ENCODE measurements at places on chromosomes 12 and 14.

DNA sequence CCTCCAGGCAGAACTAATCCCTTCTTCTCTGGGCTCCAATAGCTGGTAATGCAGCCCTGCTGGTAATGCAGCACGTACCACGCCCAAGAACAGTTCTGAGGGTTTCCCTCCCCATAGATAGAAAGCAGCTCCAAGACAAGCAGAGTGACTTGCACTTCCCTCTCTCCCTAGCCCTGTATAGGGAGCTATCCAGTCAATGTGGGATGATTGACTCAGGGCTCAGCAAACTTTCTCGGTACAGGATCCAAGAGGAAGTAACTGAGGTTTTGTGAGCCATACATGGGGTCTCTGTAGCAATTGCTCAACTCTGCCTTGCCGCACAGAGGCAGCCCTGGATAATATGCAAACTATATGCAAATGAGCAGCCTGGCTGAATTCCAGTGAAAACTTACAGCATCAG, 15.5 kb upstream of the FKBP4 start:
- DNase-seq: no peak

GRCh38 chr12:46407361-46407760, 34.8 kb upstream of the SLC38A2 start:
- DNase-seq: no peak

GRCh38 chr14:56514663-56515371, 64.8 kb upstream of the TMEM260 start:
- no peak for DNase-seq

DNA sequence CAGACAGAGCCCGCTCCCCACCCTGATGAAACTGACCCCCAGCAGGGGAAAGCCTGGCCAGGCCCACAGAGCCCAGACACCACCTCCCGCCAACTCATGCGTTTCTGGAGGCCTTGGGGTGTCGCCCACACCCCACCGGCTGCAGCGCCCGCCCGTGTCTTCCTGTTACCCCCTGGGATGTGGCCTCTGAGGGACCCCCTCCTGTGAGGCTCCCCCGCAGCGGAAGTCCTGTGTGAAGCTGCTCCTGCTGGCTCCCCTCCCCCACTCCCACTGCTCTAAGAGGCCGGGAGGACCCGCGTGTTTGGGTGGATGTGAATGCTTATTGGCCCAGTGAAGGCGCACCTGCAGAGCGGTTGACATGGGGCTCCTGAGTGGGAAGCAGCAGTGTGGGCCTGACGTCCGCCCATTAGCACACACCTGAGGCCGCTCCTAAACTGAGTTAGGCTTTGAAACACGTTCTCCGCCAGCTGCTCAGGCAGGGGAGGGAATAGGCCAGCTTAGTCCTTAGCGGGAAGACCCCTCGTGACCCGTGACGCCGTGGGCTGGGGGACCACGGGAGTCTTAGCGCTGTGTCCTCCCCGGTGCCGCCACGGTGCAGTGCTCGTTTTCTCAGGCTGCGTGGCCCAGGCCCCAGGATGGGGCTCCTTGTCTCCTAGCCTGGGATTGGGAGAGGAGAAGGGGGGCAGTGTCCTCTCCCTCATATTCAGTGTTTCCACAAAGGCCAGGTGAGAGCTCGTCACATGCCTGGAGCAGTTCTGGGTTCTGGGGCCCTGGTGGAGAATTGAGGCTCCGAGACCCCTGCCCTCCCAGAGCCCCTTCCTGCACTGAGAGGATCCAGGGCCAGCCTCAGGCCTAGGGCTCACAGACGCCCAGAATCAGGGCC, 323.4 kb upstream of the SFSWAP start:
- DNase-seq: no peak

DNA sequence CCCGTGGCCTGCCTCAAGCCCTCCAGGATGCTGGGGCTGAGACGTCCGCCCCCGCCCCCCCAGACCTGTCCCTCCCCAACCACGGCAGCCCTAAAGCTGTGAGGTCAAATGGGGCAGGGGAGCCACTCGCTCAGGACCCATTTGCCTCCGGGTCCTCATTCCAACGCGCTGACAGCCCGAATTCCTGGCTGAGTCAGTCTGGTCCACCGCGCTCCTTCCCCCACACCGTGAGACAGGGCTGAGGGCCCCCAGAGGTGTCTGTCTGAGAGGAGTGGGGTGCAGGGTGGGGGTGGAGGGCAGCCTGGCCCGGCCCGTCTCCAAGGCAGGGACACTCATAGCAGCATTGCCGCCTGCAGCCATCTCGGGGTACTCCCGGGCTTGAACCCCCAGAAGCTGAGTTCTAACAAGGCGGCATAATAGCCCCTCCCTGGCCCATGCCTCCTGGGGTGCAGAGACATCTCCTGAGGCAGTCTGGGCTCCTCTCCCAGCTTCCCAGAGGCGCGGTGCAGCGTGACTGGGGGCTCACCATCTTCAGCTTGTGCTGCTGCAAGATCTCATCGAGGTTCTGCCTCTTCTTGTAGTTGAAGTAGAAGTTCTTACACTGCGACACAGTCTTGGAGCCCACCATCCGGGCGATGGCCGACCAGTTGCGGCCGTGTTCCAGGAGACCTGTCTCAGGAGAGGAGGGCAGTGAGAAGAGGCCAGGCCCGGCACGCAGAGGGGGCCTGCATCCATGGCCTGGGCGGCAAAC, 90.5 kb downstream of the RFLNA start:
- no peak for DNase-seq

DNA sequence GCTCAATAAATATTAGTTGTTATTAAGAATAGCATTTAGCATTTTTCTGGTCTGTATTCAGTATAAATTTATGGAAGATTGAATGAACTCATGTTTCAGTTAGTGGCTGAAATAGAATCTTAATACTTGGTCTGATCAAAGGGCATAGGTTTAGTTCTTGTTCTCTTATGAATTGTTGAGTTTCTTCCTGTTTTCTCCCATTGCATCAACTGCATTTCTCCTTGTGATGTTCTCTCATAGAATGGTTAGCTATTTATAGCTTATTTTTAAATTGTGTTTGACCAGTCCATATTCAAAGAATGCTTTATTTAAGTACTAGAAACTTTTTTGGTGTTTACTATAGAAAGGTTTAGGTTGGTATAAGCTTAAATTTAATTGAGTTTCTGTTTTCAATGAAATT, 29.8 kb downstream of the APAF1 start:
- no peak for DNase-seq

- no peak for DNase-seq
These were observed 57.1 kb downstream of the MARK3 start for GRCh38 chr14:103442288-103442687.

GRCh38 chr12:54173066-54173726, 15.6 kb downstream of the SMUG1 start:
- DNase-seq: no peak

GRCh38 chr14:57714487-57714931, 151.4 kb downstream of the SLC35F4 start:
- no peak for DNase-seq

GRCh38 chr12:91868054-91868453, 277.6 kb downstream of the BTG1 start:
- DNase-seq: no peak

DNA sequence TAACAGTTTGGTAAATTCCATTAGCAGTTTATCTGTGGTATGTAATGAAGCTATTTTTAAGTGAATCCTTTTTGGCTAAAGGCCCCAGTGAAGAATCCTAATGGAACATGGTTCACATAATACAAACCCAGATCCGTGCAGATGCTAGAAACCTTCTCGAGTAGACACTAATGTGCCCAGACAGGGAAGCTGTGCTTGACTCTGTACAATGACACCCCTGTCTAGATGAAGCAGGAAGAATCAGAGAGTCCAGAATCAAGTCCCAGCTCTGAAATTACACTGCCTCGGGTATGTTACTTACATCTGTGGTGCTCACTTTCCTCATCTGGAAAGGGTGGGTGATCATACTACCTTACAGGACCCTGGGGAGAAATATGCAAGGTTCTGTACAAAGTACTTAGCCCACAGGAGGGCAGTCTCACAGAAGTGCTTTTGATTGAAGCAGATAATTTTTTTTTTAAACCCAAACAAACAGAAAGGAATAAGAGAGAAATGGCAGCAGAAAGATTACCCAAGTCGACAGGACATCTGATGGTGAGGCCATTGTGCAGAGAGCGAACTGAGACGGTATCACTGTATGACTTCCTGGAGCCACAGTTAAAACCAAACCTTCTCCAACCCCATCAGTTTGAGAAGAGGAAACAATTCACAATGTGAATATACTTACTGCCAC, 8.5 kb downstream of the CRACR2A start:
- no peak for DNase-seq

DNA sequence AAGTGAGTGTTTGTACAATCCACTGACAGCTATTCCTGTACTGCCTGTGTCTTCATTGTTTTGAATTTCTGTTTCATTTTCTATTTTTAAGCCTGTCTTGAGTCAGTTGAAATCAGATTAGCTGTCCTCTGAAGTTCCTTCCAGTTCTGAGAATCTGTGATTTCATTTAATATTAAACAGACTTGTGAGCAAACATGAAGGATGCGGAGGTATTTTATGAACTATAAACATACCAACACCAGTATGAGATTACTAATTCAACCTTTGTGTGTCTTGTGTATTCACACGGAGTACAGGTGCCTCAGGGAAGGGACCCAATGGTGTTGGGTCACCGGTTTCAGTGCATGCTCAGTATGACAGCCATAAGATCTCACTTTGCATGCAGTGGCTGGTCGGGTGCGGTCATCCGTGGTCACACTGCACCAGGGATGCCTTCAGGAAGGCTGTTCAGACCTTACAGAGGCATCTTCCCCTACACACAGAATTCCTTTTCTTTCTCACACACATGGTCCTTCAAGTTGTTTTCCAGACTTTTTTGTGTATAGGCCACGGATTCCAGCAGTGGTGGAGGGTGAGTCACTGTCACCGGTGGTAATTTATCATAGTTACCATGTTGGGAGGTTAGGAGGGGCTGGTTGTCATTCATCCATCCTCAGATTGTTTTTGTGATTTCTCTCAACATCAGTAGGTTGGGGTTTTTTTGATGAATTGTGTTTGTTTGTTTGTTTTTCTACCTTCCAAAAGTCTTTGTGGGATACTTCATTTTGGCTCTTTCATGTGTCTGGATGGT, 103.0 kb upstream of the SFSWAP start:
- no peak for DNase-seq

DNA sequence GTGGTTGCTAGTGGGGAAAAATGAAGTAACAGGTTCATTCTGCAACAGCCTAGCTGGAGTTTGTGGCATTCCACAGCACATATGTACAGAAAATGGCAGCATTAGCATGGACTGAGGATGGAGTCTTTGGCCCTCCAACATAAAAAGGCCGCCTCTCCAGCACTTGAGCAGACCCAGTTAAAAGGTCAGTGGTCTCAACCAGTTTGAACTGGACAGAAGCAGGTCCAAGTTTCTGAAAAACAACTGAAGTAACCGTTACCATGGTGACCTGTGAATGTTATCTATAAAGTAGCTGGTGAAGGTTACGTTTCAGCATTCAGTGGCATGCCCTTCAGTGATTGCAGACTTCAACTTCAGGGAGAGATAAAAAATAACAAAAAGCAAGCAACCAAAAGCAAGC, 34.1 kb upstream of the OR10AD1 start:
- no peak for DNase-seq

DNA sequence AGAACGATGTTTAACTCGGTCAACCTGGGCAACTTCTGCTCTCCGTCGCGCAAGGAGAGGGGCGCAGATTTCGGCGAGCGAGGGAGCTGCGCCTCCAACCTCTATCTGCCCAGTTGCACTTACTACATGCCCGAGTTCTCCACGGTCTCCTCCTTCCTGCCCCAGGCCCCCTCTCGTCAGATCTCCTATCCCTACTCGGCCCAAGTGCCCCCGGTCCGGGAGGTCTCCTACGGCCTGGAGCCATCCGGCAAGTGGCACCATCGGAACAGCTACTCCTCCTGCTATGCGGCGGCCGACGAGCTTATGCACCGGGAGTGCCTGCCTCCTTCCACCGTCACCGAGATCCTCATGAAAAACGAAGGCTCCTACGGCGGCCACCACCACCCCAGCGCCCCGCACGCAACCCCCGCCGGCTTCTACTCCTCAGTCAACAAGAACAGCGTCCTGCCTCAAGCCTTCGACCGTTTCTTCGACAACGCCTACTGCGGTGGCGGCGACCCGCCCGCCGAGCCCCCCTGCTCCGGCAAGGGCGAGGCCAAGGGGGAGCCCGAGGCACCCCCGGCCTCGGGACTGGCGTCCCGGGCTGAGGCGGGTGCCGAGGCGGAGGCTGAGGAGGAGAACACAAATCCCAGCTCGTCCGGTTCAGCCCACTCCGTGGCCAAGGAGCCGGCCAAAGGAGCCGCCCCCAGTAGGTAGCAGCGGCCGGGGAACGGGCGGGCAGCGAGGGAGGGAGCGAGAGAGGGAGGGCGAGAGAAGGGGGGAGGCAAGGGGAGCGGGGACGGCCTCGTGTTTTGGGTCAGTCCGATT, 513 bp downstream of the HOXC11 start:
- no peak for DNase-seq

GRCh38 chr12:4909734-4910501, at the start of gene KCNA1:
Gene KCNA1, plus strand, starts transcription at chr12:4909905. Its CDS starts 1,474 bp downstream, at chr12:4911379.
- no peak for DNase-seq

GRCh38 chr14:99995700-99996356, 69.4 kb upstream of the EVL start:
- DNase-seq: no peak

DNA sequence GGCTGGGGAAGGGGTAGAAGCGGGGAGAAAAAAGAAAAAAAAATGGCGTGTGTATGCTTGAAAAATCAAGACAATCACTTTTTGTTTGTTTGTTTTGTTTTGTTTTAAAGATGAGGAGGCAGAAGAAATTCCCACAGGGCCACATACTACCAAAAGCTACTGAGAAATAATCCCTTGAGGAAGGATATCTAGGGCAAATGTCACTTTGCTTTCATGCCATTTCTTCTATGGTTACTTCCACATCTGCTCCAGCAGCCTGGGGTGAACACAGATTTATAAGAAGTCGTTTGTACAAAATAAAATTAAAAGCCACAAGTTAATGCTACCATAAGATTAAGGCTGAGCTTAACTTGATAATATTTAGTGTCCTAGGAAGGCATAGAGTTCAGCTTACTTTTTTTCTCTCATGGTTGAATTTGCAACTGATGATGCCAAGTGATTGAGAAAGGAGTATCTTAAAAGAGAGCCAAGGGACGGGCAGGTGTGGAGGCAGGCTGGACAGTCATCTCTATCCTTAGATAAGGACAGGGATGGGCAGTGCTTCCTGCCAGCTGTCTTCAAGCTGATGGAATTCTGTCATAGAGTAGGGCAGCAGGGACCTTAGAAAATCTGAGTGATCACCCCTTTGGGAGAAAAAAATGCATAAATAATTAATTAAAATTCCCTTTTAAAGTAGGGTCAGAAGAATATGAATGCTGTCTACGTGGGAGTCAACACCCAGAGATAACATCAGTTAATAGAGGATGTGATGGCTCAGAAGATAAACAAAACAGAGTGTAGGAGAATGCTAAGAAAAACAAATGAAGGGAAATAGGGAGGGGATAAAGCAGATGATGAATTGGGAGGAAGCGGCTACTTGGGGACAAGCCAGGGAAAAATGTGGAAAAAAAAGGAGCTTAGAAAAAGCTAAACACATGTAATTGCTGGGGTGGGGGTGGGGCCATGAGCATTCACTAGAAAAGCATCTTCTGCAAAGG, 57.1 kb downstream of the DYRK2 start:
- no peak for DNase-seq

GRCh38 chr14:53153702-53154112, 584 bp upstream of the DDHD1 start:
- no peak for DNase-seq

All from cerebellar nuclear complex (tissue), 1 donor.